SK-N-MC (cell line): ENCODE measurements at places on chromosomes 7 and 10.

DNA sequence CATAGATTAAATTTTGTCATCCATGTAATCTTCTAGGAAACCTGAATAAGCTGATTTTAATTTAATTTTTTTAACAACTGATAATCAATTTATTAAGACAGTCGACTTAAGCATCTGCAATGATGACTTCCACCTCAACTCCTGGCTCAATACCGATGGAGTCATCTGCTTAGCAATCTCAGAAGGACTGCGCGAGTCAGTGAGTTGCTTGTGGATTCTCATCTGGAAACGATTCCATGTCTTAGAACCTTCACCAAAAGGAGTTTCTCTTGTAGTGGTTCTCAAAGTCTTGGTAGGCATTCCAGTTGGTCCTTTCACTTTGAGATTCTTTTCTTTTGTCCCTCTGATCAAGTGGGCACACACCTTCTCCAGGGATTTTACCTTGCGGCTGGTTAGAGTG is 85.5 kb downstream of the XRCC2 start:
- no peak for DNase-seq

DNA sequence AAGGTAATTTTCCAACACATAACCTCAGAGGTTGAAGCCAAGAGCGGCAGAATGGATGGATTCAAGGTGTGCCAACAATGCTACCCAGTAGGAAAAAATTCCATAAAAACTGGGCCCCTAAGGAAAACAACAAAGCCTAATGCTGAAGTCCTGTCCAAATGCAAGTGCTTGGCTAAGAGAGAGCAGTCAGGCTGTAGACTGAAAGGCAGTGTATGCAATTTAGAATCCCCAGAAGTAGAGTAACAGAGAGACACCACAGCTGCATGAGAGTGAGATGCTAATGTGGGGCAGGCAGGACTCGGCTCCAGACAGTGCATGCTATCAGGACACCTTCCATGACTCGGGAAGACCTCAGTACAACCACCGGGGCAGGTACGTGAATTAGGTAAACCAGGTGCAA is 124.5 kb downstream of the ZFAND4 start:
- no peak for DNase-seq

DNA sequence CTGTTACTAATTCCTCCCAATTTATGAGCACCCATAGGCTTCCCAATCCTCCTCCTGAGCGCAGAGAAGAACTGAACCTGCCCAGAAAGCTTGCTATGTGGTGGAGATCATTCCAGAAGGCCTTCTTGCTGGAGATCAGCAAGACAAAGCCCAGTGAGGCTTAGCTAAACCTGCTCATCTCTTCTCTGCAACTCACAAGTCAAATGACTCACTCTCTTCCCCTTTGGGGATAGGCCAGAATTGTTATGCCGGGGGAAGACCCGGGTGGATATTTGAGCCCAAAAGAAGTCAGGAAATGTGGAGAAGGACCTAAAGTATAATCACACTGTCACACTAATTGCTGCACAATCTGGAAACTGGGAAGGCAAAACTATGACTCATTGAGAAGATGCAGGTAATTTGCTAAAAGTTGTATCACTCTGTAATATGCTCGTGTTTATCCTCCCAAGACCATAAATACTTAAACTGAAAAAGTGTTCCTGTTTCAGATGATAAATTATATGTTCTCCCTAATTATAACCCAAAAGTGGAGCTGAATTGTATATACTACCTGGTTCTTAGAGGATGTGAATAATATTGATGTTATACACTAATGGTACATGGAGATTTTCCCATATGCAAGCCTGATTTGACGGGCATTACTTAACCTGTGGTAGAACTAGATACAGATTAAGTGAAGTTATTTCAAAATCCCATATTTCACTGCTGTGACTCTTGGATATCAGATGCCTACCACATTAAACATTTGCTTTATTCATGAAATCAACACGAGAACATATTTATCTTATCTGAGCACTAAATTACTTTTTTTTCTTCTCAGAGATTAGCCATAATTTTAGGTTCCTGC is 6.4 kb downstream of the NEBL start:
- no peak for DNase-seq

DNA sequence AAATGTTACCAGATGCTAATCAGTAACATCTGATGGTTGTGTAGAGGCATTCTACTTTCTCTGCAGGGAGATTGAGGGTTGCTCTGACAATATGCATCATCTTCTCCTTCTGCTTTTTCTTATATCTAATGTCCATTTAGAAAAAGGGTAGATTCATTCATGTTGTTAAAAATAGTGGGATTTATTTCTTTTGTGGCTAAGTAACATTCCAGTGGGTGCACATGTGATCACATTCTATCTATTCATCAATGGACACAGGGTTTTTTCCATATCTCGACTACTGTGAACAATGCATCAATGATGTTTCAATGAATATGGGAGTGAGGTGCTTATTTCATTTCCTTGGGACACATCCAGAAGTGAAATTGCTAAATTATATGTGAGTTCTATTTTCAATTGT is 103.9 kb downstream of the CRPPA start:
- no peak for DNase-seq

- DNase-seq, result no peak
These were observed 739.5 kb downstream of the SORCS1 start for GRCh38 chr10:106424981-106425380.
